ENCODE measurements at places on chromosomes 7 and 10.

DNA sequence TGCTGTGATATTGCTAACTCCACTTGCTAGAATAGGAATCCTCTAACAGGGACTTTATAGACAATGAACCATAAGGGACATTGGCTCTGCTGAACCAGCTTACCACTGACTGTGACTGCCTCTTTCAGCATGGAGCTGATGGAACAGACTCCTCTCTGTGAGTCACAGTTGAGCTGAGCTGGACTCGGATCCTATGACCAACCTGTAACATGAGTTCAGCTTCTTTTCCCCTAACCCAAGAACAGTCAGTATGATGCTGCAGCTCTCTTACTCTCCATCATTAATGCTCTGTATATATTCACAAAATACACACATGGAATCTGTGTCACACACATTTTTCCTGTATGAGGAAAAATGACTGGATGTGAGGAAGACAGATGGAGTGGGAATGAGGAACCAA is 177.9 kb upstream of the BET1 start:
- DNase-seq, result no peak

- no peak for DNase-seq
Measured at GRCh38 chr10:100873827-100874326, 38.9 kb upstream of the SLF2 start.

- no peak for DNase-seq
Measured at GRCh38 chr7:20038676-20039075, 178.5 kb downstream of the MACC1 start.

DNA sequence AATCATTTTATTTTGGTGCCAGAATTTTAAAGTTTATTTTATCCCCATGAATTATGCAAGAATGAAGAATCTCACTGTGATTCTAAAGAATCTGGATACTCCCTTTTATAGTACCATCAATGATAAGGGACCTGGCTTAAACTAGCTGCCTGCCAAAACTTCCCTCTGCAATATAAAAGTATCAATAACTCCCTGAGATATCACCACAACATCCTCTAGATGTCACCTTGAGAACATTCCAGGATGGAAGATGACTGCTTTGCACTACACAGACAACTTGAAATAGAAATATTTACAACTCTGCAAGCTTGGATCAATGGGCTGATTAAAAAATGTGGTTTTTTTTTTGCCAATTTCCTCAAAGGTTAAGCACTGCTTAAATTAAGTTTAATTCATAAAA is 142.1 kb downstream of the SLC25A13 start:
- no peak for DNase-seq

DNA sequence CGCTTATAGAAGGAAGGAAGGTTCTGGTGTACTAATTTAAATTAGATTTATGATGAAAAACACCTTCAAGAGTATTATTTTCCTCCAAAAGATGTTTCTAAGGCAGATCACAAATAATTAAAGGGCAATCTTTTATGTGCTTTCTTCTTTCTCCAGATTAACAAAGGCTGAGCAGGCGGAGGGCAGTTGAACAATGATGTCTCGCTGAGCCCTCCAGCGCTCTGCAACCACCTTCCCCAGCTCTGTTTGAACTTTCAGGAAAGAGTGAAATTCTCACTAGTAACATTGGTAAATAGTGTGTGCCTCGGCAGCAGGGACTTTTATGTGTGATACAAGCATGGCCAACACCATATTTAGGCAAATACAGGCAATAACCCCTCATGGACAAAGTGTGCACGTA is 379.1 kb upstream of the MKI67 start:
- no peak for DNase-seq

- DNase-seq, result no peak
Measured at GRCh38 chr7:151313857-151314256, 27.8 kb upstream of the NUB1 start.

DNA sequence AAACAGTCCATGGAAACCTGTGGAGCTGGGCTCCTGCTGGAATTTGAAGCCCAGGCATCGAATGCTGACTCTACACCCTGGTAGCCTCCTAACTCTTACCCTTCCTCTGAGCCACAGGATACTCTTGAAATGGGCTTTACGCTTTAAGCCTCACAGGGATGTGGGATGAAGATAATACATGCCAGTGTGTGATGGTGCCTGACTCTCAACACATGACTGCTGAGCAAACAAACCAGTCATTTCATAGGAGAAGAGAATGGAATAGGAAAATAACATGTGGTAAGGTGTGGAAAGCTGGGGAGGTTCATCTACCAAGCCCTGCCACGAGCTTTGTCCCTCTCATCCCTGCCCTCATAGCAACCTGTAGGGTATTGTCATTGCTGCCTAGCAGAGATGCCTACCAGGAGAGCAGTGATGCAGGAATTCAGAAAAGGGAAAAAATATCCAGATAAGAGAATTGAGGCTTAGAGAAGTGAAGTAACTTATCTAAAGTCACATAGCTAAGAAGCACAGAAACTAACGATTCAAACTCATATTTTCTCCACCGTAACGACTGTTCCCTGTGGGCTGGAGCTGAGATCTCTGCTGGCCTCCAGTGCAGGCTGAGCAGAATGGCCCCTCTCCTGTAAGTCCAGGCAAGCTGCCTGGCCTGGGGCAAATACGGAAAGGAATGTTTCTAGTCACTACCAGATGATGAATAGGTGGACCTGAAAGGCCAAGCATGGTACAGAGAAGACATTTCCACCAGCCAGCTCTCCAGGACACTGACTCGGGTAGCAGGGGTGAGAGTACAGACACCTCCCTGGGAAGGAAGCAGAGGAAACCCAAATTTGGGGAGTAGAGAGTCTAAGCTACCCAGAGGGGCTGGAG is 90.2 kb upstream of the DUSP5 start:
- no peak for DNase-seq

DNA sequence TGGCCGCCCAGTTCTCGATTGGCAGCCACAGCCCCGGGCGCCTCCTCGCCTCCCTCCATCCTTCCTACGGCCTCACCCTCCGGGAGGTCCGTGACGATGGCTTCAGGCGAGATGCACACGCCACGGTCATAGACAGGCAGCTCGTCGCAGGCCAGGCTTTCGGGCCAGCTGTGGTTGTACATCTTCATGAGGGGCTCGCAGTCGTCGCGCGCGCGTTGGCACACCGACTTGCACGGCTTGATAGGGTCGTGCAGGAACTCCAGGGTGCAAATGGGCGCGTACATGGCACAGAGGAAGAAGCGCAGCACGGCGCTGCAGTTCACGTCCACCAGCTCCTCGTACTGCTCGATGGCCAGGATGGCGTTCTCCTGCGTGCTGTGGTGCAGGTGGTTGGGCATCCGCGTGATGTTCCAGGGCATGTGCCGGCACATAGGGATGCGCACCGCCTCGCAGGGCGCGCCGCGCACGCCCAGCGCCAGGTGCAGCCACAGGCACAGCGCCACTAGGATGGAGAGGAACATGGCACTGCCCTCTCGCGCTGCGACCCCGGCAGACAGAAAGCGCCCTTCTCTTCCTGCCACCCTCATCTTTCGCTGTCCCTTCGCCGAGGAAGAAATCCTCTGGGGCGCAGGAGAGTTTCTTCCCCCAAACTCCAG is 472 bp downstream of the SFRP4 start:
- no peak for DNase-seq

DNA sequence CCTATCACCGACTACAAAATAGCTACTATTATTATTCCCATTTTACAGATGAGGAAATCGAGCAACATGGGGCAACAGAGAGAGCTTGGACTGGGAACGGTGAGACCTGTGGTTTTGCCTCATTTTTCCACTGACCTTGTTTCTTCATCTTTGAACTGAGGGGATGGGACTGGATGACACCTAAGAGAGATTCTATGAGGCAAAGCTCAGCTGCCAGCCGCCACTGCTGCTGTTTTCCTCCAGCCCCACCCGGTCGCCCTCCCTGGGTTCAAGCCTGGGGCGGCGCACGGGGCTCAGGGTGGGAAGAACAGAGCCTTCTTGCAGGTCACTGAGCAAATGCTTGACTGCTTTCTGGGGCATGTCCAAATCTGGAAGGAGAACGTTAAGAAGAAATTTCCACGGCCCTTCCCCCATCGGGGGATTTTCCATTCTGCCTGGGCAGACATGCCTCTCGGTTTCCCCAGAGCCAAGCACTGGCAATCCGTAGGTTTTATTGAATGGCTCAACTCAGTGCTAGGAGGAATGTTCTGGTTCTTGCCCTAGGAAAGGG is 12.3 kb downstream of the DDIT4 start:
- DNase-seq, result no peak

DNA sequence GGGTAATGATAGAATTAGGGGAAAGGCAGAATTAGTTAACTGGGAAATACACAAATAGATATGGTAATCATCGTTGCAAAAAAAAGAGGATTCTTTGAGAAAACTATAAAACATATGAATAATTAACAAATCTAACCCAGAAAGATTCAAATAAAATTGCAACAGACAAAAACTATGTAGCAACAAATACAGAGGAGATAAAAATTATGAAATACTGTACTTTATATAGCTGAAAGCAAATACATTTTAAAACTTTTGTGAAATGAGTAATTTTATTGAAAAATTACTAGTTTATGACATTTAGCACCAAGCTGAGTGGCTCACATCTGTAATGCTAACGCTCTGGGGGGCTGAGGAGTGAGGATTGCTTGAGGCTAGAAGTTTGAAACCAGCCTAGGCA is 356.7 kb downstream of the CALN1 start:
- DNase-seq, result no peak

GRCh38 chr7:50212666-50213621 is 91.6 kb upstream of the IKZF1 start:
- no peak for DNase-seq

GRCh38 chr7:57415326-57415725 is 34.7 kb upstream of the ZNF716 start:
- peak; percentile 80 for DNase-seq

DNA sequence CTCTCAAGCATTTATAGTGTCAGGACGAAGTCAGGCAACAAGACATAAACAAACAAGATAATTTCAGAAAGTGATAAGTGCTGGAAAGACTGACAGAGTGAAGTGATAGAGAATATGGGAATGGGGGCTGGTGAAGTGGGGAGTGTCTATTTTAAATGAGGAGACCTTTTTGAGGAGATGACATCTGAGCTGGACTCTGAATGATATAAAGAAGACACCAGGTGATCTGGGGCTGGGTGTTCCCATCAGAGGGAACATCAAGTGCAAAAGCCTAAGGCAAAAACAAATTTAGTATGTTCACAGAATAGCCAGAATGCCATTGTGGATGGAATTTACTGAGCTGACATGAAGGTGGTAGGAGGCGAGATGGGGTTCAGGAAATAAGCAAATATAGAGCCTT is 83.4 kb downstream of the PPP1R3A start:
- DNase-seq, result no peak

DNA sequence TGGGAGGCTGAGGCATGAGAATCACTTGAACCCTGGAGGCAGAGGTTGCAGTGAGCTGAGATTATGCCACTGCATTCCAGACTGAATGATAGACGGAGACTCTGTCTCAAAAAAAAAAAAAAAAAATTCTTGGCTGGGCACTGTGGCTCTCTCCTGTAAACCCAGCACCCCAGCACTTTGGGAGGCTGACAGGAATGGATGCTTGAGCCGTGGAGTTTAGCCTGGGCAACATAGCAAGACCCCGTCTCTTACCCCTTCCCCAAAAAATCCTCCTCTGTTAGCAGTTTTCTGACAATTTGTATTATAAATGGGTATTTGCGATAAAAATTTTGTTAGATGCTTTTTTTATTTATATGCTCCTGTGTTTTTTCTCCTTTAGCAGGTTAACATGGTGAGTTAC is 11.0 kb downstream of the SAMD8 start:
- DNase-seq, result no peak

- DNase-seq, result no peak
Measured at GRCh38 chr10:20466731-20467130, 430.4 kb downstream of the NEBL start.

DNA sequence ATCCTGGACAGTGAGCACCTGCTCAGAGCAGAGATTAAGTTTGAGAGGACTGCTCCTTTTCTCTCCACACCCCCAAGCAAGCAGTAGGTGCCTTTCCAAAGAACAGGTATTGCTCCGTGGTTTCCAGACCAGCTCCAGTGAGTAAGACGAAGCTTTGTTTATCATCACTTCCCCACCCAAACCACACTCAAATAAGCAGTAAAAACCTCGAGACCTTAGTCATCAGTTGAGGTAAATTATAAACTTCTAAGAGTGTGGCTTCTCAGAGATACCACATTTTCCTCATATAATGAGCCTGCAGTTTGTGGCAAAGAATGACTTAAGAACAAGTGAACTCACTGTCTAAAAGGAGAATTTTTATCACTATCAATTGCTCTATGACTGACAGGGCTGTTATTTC is 50.0 kb upstream of the GRB10 start:
- no peak for DNase-seq

DNA sequence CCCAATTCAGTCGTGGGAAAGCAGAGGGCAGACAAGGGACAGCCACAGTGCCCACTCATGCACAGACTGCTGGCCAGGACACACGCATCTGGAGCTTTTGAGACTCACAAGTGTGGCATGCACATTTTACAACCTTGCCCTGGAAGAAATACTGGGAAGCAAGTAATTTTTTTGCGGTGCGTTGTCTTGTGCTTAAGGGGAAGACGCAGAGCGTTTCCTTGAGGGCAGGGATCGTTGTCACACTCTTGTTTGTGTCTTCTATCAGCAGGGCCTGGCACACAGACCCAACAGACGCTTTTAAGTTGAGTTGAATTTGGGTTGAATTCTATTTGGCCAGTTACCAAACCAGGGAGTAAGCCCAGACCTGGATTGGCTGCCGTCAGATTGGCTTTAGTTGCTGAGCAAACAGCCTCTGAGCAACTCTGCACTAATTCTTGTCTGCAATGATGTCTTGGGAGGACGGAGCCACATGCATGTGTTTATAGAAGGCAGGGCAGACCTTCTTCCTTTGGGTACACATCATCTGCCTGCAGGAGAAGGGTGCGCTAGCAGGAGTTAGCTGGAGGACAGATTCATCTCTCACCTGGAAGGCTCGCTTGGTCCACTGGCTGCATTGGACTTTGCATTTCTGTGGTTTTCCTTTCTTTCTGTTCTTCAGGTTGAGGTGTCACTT is 38.4 kb downstream of the IL2RA start:
- no peak for DNase-seq

- DNase-seq, result peak; percentile 94
Measured at GRCh38 chr7:94301024-94301586, 93.6 kb upstream of the COL1A2 start.

- no peak for DNase-seq
Measured at GRCh38 chr10:124535731-124536495, 74.3 kb downstream of the LHPP start.

- no peak for DNase-seq
Measured at GRCh38 chr7:3029138-3029537, 14.5 kb downstream of the CARD11 start.

GRCh38 chr10:120827251-120827875 is 23.8 kb upstream of the WDR11 start:
- no peak for DNase-seq

GRCh38 chr10:49153971-49154370 is 20.1 kb upstream of the FAM170B start:
- DNase-seq, result no peak

DNA sequence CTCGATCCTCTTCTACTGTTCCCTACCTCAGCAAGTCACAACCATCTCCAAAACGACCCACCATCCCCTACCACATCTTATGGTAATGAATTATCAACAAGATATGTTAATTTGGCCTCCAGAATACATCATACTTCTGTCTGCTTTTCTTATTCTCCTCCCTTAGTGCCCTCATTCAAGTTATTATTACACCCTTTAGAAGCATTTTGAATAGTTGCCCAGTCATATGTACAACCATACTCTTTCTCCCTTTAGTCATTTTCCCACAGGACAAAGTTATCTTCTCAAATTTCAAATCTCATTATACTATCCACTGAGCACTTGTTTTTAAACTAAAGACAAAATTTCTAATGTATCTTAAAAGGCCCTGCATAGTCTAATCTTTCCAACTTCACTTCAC is 71.0 kb downstream of the GNAT3 start:
- DNase-seq, result no peak
